Activated naive CD8-positive, alpha-beta T cell treated with anti-CD3 and anti-CD28 coated beads, Interleukin-2, amount 10 ng/mL, durations not matched to agents 7 days and 5 days (primary cell): ENCODE measurements at places on chromosomes 16 and 17. TPM values are rescaled to one million over a fixed set of nuclear protein-coding genes. Genes with fewer than 3 reads are reported as not detected.

The TP53TG3 gene
- not detected for total RNA-seq

DNA sequence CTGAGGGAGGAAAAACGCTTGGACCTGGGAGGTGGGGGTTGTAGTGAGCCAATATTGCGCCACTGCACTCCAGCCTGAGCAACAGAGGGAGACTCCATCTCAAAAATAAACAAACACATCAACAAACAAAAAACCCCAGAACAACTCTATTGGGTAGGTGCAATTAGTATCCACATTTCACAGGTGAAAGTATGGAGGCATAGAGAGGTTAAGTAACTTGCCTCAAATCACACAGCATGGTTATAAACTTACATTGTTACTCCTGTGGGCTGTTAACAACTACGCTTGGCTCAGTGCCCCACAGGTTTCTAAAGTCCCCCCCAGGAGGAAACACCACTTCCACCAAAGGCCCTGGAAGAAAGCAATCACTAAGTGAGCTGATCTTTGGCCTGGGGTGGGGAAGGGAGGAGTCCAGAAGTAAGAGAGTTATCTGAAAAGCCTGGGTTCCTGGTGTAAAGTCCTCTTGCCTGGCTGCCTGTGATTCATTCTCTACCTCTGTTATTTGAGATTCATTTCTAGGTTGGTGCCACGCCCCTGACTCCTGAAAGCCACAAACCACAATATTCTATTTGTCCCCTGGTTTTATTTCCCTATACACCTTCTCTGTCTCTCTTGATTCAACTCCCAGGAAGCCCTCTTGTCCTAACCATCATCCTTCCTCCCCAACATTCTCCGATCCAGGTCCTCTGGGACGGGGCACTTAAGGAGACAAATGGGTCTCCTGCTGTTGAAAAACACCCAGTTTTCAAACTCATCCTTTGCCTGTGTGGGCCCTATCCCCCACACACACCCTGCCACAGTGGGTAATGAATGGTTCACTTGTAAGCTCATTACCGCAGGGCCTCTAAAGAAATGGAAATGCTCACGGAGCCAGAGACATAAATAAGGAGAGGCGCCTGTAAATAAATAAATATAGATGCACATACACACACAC is 195.4 kb downstream of the XYLT1 start:
- H3K27ac ChIP-seq, result peak overlapping the region; percentile 52
- DNase-seq, result no peak
- H3K36me3 ChIP-seq, result peaks cover 19% of the 10 kb centered on the region
- peak overlapping the region; percentile 39 for H3K4me3 ChIP-seq
- no peaks in the 10 kb centered on the region for H3K27me3 ChIP-seq

The MT3 gene
- total RNA-seq, result 15.5 TPM

GRCh38 chr16:82732461-82732860 is 105.7 kb downstream of the CDH13 start:
- no peak for DNase-seq
- peaks cover 2% of the 10 kb centered on the region for H3K36me3 ChIP-seq
- H3K27ac ChIP-seq, result no peak overlapping the region
- no peak overlapping the region for H3K4me3 ChIP-seq
- peaks cover 4% of the 10 kb centered on the region for H3K4me1 ChIP-seq

The NTN3 gene
- total RNA-seq, result not detected

- no peaks in the 10 kb centered on the region for H3K27me3 ChIP-seq
- peaks cover 7% of the 10 kb centered on the region for H3K4me1 ChIP-seq
- peaks cover 21% of the 10 kb centered on the region for H3K36me3 ChIP-seq
- H3K4me3 ChIP-seq, result no peak overlapping the region
- no peak for DNase-seq
These were observed 9.6 kb upstream of the EVPL start for GRCh38 chr17:76036497-76037261.

The ST6GALNAC1 gene
- total RNA-seq, result not detected

GRCh38 chr17:64099543-64099942 is 30.4 kb downstream of the ERN1 start:
- peaks cover 6% of the 10 kb centered on the region for H3K36me3 ChIP-seq
- peaks cover 15% of the 10 kb centered on the region for H3K4me1 ChIP-seq
- no peak overlapping the region for H3K4me3 ChIP-seq
- no peaks in the 10 kb centered on the region for H3K27me3 ChIP-seq
- no peak overlapping the region for H3K27ac ChIP-seq
- no peak for DNase-seq

DNA sequence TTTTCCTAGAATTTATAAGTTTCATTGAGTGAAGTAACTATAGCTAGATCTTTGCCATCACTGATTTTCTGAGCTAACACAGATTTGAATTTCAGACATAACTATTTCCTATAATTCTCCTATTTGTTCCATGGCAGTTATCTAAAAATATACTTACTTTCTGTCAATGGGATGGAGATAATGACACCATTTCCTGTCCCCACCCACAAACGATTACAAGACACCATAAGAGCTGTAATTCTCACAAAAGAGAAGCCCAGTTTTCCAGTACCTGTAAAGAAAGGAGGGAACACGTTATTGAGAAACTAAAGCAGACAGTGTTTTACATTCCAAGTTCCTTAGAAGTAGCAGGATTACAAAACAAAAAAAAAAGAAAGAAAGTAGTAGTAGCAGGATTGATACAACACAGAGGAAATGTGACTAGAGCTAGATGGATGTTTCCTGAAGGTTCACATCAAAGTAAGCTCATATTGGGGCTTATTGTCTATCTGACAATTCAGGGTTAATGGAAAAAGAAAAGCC is 110.9 kb upstream of the TOB1 start:
- DNase-seq, result no peak
- H3K36me3 ChIP-seq, result peaks cover 22% of the 10 kb centered on the region
- H3K27ac ChIP-seq, result peak overlapping the region; percentile 79
- peak overlapping the region; percentile 66 for H3K4me3 ChIP-seq
- peaks cover 7% of the 10 kb centered on the region for H3K4me1 ChIP-seq

The ANKRD40CL gene
- not detected for total RNA-seq

The C1QL1 gene
- not detected for total RNA-seq

The CCL22 gene
- total RNA-seq, result 0.17 TPM

GRCh38 chr17:64572682-64573154 is 65.9 kb downstream of the CEP95 start:
- no peak overlapping the region for H3K4me3 ChIP-seq
- no peak for DNase-seq
- no peaks in the 10 kb centered on the region for H3K27me3 ChIP-seq
- peak overlapping the region; percentile 34 for H3K27ac ChIP-seq

The GOSR2 gene
- total RNA-seq, result 68.5 TPM

GRCh38 chr17:68349157-68349556 is 57.9 kb downstream of the ARSG start:
- no peak overlapping the region for H3K4me3 ChIP-seq
- no peak for DNase-seq
- no peaks in the 10 kb centered on the region for H3K27me3 ChIP-seq
- H3K4me1 ChIP-seq, result peaks cover 74% of the 10 kb centered on the region
- H3K36me3 ChIP-seq, result peaks cover 14% of the 10 kb centered on the region

- no peaks in the 10 kb centered on the region for H3K36me3 ChIP-seq
- no peak overlapping the region for H3K27ac ChIP-seq
- H3K4me3 ChIP-seq, result no peak overlapping the region
- no peaks in the 10 kb centered on the region for H3K4me1 ChIP-seq
These were observed 9.9 kb downstream of the COL1A1 start for GRCh38 chr17:50191359-50192143.

GRCh38 chr17:76957678-76958464 is 89.7 kb downstream of the MGAT5B start:
- no peaks in the 10 kb centered on the region for H3K36me3 ChIP-seq
- no peaks in the 10 kb centered on the region for H3K27me3 ChIP-seq
- H3K4me3 ChIP-seq, result no peak overlapping the region
- DNase-seq, result no peak
- H3K27ac ChIP-seq, result no peak overlapping the region
